ENCODE measurements at places on chromosomes 3 and 15.

GRCh38 chr15:89353991-89354390 is 19.4 kb upstream of the POLG start:
- DNase-seq: no peak

GRCh38 chr15:30933293-30933692 is 29.6 kb downstream of the FAN1 start:
- DNase-seq: no peak

DNA sequence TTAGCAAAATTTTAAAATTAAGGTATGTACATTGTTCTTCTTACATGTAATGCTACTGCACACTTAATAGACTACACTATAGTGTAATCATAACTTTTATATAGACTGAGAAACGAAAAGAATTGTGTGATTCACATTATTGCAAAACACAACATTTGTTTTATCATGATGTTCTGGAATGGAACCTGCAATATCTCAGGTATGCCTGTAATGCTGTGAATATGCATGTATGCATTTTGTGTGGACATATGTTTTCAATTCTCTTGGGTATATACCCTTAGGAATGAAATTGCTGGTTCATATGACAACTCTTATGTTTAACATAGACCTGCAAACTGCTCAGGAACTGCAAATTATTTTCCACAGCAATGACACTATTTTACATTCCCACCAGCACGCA is 38.6 kb upstream of the TJP1 start:
- no peak for DNase-seq

DNA sequence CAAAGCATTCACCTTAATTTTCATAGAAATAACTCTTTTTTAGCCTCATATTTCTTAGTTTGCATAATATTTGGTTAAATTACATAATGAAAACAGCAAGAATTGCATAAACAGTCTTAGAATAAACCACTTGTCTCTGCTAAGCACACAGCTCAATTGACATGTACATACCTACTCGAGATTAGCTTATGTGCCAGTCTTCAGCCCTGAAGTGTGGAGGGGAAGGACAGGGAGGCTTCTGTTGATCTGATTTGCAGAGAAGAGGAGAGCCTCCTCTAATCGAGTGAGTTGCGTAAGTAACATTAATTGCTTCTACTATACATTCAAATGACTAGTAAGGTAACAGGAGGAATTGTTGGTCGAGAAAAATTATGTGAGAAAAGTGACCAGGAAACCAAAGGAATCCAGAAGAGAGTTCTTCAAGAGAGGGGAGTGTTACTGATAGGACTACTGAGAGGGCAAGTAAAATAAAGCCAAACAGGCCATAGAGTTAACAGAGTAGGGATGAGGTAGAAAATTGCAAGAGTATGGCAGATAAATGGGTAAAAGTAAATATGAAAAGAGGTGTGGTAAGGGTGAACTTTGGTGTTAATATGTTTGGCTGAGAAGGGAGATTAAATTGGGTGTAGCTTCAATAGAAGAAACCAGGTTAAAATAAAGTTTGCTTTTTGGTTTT is 7.1 kb upstream of the GOLIM4 start:
- no peak for DNase-seq

DNA sequence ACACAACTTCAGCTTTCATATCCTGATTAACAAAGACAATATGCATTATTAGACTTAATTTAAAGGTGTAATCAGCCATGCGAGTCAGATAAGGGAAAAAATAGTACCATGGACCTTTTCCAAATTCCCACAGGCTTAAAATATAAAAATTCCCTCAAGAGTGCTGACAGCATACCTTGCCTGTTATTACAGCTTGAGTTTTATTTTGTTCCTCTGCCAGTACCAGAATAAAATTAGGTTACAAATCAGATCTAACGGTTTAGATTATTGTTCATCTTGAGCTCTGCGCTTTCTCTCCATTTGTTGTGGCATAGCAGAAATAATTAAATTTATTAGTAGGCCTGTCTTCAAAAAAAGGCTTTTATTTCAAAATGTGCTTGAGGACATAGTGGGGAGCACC is 250.3 kb downstream of the PTPRG start:
- DNase-seq: no peak

All from activated CD8-positive, alpha-beta T cell treated with anti-CD3 and anti-CD28 coated beads for 36 hours (primary cell).